T-cell (primary cell): ENCODE measurements at places on chromosomes 12 and 14.

DNA sequence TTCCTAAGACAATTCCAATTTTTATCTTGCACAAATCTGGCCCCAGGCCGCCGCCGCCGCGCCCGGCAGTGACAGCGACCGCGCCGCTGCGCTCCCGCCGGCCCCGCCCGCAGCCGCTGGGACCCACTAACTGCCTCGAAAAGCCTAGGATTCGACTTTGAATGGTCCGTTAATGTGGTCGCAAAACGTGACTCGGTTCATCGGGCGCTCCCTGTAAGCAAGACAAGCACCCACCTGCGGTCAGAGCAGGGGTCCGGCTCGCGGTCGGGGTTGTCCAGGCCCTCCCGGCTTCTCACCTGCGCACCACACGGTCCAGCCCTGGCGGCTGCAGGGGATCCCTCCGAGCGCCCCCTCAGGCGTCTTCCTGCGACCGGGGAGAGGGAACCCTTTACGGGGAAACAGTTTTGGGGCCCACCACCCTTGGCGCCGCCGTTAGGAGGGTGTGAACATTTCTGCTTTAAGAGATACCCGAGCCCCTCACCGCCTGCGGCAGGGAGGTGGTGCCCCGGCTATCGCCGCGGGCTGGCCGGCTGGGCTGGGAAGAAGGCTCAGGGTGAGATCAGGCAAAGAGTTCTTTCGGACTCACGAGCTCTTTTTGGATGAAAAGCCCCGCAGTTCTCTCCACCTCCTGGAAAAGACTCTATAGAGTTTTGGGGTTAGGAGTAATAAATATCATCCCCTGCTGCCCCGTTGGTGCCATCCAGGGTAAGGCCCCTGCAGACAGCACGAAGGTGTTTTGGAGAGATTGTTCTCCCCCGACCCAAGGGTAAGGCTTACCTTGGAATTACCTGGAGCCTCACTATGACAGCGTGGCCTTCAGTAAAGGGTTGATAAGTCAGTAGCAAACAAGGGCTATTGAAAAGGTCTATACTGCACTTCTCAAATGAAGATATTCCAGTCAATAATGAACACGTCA is 13.6 kb upstream of the FOXJ2 start:
- peak; percentile 32 for DNase-seq

DNA sequence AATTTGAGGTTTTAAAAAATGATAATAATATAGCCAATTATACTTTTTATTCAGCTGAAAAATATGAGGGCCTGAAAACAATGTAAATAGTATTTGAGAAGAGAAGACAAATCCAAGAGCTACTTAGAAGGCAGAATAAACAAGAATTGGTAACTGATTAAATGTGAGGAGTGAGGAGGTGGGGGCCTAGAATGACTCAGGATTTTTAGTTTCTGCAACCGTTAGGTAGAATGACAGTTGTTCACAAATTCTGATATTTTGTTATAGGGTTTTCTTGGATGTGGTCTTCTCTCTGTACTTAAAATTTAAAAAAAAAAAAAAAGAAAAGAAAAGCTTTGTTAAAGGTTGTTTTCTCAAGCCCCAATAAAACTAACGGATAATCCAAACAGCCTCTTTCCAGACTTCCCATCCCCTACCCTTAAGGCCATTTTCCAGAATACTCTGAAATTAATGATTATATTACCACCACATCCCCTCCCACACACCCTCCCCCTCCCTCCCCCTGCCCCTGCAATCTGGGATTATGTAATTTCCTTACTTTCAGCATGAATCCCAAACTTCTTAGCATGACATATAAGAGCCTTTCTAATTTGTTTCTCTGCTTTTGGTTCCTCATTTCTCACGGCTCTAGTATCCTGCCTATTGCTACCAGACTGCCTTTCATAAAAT is 50.4 kb downstream of the LRP6 start:
- no peak for DNase-seq

DNA sequence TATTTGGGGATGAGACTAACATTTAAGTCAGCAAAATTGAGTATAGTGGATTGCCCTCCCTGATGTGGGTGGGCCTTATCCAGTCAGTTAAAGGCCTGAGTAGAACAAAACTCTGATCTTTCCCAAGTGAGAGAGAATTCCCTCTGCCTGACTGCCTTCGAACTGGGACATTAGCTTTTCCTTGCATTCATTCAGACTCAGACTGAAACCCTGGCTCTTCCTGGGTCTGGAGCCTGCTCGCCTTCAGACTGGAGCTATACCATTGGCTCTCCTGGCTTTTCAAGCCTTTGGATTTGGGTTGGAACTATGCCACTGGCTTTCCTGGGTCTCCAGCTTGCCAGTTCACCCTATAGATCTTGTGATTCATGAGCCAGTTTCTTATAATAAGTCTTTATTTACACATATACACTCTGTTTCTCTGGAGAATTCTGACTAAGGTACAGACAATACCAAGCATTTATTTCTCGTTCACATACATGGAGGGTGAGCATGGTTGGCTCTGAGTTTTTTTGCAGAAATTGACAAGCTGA is 296.5 kb downstream of the ERC1 start:
- DNase-seq, result no peak

DNA sequence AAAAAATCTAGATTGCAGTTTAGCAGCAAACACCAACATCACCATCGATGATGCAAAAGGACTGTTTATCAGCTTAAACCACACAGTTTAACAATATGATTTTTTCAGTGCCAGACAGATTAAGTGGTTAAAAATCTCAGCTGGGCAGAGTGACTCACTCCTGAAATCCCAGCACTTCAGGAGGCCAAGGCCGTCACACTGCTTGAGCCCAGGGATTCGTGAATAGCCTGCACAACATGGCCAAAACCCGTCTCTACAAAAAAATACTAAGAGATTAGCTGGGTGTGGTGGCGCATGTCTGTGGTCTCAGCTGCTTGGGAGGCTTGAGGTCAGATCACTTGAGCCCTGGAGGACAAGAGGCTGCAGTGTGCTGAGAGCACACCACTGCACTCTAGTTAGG is 8.9 kb downstream of the RSRC2 start:
- DNase-seq, result no peak

GRCh38 chr14:105879867-105880561 is 353.6 kb downstream of the TMEM121 start:
- no peak for DNase-seq

DNA sequence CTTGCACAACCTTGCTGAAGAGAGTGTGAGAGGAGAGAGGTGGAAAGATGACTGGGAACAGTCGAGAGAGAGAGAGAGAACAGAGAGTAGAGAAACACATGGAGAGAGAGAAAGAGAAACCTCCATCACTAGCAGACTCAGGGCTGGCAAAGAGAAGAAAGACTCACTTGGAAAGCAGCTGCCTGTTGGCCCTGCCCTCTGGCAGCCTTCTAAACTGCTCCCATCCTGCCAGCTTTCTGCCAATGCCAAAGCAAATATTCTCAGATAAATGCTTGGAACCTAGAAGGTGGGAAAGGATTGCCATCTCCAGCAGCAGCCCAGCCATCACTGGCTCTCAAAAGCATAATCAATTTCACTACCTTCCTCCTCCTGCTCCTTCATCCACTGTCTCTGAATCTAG is 107.9 kb upstream of the WSCD2 start:
- DNase-seq, result no peak

DNA sequence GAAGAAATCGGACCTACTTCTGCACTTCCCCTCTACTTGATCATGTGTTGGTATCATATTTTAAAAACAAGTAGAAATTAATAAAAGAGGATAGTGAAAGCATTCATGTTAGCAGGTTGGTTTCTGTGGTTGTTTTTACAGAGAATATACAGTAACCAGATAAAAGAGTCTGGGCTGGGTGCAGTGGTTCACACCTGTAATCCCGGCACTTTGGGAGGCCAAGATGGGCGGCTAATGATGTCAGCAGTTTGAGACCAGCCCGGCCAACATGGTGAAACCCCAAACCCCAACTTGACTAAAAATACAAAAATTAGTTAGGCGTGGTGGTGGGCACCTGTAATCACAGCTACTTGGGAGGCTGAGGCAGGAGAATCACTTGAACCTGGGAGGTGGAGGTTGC is 55.9 kb downstream of the LRP6 start:
- peak; percentile 11 for DNase-seq

DNA sequence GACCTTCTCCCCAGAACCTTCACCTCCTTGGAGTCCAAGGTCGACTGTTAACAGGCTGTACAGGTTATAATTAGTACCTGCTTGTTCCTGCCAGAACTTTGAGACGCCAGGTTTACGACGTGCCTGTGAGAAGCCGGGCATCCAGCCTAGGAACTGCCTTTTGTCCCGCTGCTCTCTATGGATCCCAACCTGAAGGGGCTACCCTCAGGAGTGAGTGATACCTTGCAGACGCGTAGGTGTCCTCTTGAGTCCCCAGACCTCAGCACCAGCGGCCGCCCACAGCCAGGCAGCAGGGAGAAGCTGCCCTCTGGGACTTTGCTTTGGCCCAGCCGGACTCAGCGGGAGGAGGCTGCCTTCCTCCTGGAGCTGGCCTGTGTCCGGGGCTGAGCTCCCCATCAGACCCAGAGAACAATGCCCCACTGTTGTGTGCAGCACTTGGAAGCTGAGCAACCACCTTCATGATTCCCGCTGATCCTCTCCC is 16.2 kb downstream of the SYNE3 start:
- no peak for DNase-seq

GRCh38 chr14:89141862-89142261 is 275.2 kb downstream of the FOXN3 start:
- DNase-seq, result no peak

DNA sequence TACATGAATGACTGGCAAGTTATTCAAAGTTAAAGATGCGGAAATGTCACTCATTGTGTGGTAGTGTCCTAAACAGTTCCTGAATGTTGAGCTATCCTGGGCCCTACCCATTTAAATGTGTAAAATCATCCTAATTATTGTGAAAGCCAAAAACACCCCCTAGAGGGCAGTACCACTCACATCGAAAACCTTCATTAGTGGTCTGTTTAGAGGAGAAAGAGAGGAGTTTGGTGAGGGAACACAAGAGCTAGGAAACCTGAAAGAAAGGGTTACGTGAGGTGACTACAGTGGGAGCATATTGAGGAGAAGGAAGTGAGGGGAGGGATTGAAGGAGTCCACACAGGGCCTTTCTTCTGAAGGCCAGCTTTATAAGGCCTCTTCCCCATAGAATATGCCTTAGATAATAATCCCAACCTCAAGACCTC is 2.5 kb upstream of the TEP1 start:
- DNase-seq, result peak; percentile 18
